ENCODE measurements at places on chromosomes 11 and 22. TPM values are rescaled to one million over a fixed set of nuclear protein-coding genes. Genes with fewer than 3 reads are reported as not detected.
A peak's percentile ranks its signal among the peaks of the same experiment; 100 is the strongest.

DNA sequence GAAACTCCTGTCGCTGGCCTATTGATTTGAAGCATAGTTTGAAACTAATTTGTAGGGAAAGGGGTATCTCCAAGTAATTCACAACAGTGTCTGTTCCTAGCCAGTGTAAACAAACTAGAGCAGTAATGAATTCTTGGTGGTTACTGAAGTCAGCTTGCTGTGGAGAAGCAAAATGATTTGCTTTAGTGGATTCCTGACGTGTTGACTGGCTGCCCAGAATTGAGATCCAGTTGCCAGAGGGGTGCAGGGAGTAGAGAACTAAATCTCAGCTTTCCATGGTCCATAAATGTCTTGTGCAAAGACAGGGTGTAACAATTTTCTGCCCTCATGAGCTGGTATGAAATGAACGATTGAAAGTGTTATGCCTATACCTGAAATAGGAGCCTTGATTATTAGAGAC lies 382.5 kb upstream of the KIRREL3 start:
- DNase-seq: no peak

OR10A2 gene
- 0.04 TPM for polyA plus RNA-seq

PANX1 gene
- 24.9 TPM for polyA plus RNA-seq

PAX6 gene
- 0.18 TPM for polyA plus RNA-seq

DNA sequence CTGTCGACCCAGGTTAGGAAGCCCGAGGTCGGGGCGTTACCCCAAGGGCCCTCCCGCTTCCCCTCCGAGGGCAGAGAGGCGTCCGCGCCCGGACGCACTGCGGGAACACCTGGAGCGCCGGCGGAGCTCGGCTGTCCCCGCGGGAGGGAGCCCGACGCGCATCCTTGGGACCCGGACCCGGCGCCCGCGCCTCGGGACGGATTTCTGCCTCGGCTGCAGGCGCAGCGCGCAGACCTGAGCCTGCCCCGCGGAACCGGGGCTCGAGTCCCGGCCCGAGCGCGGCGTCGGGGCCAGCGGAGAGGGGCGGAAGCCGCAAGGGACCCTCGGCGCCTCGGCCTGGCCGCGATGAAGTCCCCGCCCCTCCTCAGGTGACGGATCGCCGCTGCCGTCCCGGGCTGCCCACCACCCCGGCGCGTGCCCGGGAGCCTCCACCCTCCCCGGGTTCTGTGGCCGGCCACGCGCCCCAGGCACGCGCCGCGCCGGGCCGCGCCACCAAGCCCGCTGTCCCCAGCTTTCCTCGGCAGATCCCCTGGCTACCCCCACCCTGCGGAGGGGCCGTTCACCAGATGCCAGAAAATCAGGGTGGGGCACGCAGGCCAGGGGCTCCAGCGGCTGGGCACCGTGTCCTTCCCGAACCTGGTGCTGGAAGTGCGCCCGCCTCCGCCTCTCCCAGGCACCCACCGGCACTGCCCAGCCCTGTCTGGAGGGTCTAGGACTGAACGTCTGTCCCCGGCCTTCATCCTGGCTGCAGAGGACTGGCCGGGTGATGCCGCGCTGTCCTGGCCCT lies 410 bp downstream of the GLB1L3 start:
- no peak for DNase-seq

- DNase-seq: no peak
Observed at GRCh38 chr11:7642747-7643146, 30.6 kb downstream of the CYB5R2 start.

GRCh38 chr11:124920870-124921609 lies 2.0 kb downstream of the HEPN1 start:
- peak; percentile 79 for DNase-seq

DNA sequence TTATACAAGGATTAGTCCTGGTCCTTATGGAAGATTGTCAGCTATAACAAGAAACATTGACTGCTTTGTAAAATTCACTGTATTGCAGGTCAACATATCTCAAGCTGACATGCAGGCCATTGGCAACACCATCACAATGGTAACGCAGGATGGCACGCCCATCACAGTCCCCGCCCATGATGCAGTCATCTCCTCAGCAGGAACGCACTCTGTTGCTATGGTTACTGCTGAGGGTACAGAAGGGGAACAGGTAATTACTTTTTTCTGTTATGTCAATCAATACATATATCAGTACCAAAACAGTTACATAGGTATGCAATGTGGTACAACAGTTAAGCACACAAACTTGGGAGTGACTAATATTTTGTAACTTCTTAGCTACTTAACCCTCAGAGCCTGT lies 55.3 kb downstream of the ZNF143 start:
- DNase-seq: no peak

DNA sequence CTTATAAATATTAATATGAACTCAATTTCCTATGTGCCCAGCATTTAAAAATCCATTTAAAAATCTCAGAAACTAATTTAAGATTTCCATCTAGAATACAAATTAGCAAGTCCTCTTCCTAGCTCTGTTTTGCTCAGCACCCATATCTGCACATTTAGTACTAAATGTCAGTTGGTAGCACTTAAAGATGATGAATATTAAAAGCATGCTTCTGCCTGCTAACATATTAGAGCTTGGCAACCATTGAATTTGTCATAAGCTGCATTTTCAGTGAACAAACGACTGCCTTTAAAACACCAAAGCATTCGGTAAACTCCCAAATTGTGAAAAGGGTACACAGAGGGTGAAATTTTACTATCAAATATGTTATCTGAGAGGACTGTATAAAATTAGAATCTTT lies 177.7 kb downstream of the CADM1 start:
- DNase-seq: no peak

FBLN1 gene
- 572 TPM for polyA plus RNA-seq

DNA sequence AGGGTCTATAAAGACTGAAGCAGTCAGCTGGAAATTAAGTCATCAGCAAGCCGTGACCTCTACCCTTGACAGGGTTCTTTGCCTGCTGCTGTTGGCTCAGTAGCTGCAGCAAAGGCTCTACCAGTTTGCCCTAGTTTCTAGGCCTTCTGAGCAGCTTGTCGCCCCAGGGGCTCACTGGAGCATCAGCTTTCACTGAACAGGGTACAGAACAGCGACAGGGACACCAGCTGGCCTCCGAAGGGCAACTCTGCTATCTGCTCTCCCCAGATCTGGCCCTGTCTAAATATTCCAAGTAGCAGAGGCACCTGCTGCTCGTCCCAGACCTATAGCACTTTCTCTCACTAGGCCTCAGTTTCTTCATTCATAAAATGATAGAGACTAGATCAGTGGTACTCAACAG lies 42.4 kb downstream of the SMCO4 start:
- DNase-seq: no peak

DNA sequence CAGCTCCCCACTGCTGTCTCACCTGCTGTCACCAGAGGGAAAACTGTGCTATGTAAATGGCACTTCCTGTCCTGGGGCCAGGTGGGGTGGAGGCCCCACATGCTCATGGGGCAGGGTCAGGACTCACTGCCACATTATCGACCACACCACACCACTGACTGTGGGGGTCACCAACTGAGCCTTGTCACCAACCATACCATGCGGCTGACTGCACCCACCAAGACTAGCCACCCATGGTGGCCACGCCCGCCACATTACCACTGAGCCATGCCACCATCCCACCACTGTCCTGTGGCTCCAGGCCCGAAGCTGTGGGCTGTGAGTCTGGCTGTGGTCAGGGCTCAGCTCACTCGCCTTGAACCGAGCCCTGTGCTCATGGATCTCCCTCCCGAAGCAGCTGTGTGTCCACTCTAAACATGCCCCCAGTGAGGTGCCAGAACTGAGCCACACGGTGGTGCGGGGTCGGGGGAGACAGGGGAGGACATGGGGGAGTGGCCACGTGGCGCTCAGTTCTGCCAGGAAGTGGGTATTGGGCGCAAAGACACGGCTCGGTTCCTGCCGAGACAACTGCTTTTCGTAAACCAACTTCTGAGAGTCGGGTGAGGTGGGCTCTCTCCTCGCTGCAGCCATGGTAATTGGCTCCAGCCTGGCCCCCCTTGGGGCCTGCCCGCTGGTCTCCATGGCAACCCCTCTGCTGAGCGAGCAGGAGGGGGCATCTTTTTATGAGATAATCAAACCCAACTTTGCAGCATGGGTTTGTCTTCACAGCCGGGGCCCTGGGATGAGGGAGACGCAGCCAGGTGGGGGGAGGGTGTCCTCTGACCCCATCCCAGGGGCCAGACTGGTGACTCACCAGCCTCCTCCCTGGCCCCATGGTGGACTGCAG lies 23.2 kb downstream of the RTN4R start:
- DNase-seq: no peak

NADSYN1 gene
- polyA plus RNA-seq: 32.2 TPM

RAC2 gene
- 13.6 TPM for polyA plus RNA-seq

ZC3H12C gene
- polyA plus RNA-seq: 7.9 TPM

DNA sequence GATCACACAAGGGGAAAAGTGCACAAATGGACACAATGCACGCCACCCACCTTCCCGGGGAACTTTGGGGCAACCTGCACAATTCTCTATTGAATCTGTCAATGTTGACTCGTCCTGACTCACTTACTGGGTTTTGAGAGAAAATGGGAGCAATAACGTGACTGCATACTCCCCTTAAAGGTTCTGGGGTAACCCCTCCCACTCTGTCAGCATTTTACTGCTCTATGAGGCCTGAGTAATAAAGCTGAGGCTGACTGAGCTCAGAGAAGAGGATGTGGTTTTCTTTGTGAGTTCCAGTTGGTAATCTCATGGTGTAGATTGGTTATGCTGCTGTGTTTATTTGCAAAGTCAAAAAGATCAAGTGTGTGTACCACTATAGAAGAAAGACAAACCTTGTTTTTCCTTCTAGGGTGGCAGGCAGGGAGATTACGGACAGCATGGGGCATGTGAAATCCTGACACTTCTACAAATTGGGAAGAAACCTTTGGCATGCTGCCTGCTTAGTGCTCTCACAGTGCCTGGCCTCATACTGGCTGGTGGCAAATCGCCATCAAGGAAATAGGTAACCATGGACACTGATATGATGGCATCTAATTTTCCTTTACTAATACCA lies 16.1 kb upstream of the APOA1 start:
- no peak for DNase-seq

DNA sequence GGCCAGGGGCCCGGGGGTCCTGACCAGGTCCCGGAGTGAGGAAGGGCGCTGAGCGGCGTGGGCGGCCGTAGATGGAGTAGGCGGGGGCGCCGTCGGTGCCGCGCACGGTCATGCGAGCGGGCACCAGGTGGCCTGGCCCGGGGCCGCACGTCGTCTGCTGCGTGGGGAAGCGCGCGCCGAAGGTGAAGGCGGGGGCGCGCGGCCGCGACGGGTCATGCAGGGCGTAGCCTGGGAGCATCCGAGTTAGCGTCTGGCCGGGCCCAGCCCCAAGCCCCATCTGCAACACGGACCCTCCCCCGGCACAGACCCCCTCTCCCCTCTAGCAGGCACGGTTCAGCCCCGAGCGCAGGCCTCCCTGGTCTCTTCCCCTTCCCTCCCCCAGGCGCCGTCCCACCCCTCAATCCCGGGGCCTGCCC lies 1.7 kb upstream of the TYMP start:
- DNase-seq: no peak

DNA sequence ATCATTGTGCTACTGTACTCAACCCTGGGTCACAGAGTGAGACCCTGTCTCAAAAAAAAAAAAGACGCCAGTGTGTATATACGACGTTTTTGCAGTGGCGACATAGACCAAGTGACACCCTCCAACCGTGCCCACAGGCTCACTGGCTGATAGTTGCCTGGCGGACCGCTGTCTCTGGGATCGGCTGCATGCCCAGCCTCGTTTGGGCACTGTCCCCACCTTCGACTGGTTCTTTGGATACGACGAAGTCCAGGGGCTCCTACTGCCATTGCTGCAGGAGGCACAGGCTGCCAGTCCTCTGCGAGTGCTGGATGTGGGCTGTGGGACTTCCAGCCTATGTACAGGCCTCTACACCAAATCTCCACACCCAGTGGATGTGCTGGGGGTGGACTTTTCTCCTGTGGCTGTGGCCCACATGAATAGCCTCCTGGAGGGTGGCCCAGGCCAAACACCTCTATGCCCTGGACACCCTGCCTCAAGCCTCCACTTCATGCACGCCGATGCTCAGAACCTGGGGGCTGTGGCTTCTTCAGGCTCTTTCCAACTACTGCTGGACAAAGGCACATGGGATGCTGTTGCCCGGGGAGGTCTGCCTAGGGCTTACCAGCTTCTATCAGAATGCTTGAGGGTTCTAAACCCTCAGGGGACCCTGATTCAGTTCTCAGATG lies 1.3 kb downstream of the CSKMT start:
- DNase-seq: no peak

GRCh38 chr11:113435190-113435968 lies 39.8 kb downstream of the DRD2 start:
- DNase-seq: no peak

DNA sequence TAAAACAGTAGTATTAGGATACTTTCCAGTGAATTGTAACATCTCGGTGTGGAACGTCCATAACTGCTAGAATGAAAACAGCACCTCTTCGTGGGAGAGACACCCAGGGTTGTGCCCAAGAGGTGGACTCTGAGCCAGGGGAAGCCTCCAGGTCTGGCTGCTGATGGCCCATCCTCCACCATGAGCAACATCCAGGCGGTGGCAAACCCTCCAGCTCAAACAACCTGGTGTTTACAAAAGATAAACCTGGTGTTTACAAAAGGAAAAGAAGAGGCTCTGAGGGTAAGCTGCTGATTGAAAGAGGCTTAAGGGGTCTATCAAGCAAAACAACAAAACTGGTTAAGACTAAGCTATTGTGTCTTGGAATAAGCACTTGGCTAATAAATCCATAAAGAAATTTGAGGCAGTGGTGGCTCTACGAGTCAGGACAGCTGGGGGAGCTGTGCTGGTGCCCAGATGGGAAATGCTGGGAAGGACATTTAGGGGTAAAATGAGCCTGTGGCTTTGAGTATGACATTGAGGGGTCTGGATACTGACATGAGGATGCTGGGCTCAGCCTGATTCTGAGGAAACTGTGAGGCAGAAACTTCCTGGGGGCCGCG lies 909.0 kb downstream of the BRD1 start:
- no peak for DNase-seq

- no peak for DNase-seq
Observed at GRCh38 chr11:108838792-108839105, 173.9 kb downstream of the DDX10 start.

DNA sequence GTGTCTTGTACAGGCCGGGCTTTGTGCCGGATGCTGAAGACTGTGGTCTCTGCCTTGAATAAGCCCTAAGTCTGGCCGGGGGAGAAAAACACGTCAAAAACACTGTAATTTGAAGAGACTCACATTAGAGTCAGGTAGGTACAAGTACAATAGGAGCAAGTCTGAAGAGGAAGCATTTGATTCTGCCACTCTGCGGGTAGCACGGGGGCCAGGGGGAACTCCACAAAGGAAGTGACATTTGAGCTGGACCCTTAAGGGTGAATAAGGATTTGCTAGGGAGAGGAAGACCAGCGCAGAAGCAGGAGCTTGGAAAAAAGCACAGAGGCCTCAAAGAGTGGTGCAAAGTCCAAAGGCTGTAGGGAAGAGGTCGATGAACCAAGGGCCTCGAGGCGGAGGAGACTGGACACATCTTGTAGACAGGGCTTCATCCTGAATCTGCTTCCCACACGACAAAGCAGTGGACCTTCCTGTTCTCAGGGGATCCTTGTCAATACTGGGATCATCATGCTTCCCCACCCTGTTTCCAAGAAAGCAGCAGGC lies 38.7 kb downstream of the BUD13 start:
- no peak for DNase-seq

DNA sequence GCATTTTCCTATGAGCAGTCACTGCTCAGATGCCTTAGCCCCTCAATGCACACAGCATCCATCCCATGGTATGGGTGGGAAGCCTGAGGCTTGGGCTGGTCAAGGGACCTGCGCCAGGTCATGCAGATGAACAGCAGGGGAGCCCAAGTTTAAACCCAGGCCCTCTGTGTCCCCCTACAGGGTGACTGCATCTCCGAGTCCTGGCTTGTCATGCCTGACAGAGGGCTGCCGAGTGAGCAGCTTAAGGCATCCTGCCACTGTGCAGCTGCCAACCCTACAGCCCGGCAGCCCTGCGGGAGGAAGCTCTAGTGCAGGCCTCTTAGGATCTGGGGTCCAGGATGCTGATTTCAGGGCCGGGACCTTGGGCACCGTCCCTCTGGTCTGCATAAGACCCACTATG lies 10.0 kb downstream of the IL2RB start:
- no peak for DNase-seq

Data from left renal pelvis (tissue), 4 donors.